ENCODE measurements at places on chromosomes 6 and 20. TPM values are rescaled to one million over a fixed set of nuclear protein-coding genes. Genes with fewer than 3 reads are reported as not detected.

The OR2H1 gene
- total RNA-seq, result not detected

The SLC22A16 gene
- not detected for total RNA-seq

The PRIM2 gene
- total RNA-seq, result 13.5 TPM

The HDDC2 gene
- total RNA-seq, result 22.1 TPM

DNA sequence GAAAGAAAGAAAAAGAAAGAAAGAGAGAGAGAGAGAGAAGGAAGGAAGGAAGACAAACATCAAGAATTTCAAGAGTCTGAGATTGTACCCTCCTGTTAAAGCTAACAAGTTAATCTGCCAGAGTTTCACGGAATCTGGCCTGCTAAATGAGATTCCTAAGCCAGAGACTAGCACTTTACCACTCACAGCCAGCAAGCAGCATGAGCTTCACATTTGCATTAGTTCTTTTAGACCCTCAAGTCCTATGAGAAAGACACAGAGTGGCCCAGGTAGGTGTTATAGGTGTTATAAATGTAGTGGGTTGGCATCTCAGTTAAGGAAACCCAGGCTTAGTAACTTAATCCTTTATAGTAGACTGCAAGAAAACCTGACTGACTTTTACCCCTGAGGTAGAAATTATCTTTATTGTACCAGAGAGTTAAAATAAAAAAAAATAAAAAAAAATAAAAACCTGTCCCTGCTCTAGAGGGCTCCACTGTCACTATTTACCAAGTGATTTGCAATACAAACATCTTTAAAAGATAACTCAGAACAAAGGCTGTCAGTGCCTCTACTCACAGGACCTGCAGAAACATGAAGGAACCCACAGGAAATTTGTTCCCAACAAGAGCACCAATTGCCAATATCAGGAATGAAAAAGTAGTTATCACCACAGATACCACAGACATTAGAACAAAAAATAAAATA lies 9.7 kb upstream of the IBTK start:
- DNase-seq, result no peak

- DNase-seq, result no peak
Observed at GRCh38 chr20:43572891-43573290, 14.1 kb downstream of the SGK2 start.

DNA sequence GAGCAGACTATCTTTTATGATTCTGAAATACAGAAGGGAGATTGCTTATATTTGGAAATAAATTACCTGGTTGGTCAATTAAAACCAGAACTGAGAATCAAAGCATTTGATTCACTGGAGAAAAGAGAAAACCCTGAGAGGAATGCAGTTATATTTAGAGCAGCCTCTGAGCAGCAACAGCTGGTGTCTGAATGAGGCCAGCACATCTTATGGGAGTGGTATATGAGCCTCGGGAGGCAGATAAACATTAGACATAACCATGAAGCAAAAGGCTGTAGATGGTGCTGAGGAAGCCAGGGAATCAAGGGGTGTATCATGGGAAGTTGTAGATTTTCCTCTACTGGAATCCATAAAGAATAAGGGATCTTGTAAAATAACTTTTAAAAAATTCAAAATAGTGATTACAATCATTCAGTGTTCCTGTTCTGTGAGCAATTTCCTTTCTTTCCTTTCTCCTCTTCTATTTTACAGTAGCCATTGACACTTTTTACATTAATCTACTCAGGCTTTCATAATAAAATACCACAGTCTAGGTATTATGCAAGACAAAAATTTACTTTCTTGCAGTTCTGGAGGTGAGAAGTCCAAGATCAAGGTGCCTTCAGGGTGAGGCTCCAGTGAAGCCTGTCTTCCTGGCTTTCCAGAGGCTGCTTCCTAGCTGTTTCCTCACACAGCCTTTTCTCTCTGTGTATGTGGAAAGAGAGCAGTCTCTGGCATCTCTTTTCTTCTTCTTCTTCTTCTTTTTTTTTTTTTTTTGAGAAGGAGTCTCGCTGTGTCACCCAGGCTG lies 32.8 kb upstream of the ENPP5 start:
- no peak for DNase-seq

GRCh38 chr6:118562959-118563358 lies 14.9 kb downstream of the PLN start:
- DNase-seq, result no peak

- DNase-seq, result no peak
Observed at GRCh38 chr6:132607544-132608233, 16.4 kb downstream of the TAAR2 start.
